T-helper 2 cell (primary cell): ENCODE measurements at places on chromosomes 7 and 10.

DNA sequence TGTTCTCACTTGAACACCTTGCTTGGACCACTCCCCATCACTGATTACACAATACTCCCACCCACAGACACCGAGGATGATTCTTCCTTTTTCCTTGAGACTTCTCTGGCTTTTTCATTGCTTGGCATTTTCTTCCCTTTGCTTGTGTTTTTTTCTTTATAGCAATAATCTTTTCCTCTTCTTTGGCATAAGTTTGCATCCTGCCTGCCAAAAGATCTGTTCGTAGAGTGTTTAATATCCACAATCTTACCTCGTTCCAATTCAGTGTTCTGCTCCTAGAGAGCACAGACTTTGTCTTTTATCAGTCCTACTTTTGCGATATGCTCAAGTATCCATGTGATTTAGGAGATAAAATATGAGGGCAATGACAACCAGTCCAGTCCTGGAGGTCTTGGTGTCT is 303.3 kb upstream of the CDC14C start:
- DNase-seq: no peak

DNA sequence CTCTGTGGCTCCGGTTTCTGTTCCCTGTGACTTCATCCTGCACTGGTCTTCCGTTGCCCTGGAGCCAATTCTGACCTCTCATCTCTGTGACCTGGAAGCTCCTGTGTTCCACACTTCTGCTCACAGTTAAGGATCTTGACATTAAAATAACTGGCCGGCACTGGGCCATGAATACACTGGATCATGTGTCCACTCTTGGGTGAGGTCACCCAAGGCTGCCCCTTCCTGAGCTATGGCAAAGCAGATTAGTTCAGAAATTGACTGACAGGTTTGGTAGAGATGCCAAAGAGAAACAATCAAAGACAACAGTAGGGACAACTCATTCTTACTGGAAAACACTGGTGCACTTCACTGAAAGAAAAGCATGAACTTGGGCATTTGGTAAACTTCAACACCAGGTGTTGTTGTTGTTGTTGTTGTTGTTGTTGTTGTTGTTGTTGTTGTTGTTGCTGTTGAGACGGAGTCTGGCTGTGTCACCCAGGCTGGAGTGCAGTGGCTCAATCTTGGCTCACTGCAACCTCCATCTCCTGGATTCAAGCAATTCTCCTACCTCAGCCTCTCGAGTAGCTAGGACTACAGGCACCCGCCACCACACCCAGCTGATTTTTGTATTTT is 36.7 kb upstream of the GRID1 start:
- DNase-seq: no peak

GRCh38 chr7:102262546-102262945 is 24.1 kb upstream of the SH2B2 start:
- DNase-seq: no peak

- DNase-seq: no peak
These were observed 32.1 kb downstream of the TMEM60 start for GRCh38 chr7:77765906-77766800.

DNA sequence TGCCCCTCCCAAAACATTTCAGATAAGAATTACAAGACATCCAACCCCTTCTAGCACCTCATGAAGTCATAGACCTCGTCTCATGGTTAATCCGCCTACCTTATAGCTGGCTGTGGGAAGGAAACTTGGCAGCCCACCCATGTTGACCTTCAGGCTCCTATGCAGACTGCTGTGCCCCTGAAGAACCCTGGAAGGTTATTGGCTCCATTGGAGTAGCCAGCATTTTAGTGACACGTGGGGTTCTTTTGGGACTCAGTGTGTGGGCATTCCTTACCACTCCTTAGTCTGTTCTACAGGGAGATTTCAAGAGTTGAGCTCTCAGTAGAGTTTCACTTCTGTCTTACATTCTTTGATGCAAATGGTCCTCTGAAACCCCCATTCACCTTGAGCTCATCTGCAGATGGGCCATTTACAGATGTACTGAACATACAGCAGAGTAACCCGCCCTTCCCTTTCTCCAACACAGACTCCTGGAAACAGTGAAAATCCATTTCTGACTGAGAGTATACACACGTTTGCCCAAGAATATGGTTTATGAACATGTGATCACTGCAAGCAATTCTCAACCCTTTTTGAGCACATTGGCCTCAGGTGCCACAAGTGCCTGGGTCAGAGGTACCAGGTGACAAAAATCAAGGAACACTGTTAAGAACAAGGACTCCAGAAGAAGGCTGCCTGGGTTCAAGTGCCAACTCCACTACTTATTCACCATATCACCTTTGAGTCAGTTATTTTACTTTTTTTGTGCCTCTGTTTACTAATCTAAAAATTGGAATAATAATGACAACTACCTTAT is 54.0 kb upstream of the HECW1 start:
- DNase-seq: no peak

DNA sequence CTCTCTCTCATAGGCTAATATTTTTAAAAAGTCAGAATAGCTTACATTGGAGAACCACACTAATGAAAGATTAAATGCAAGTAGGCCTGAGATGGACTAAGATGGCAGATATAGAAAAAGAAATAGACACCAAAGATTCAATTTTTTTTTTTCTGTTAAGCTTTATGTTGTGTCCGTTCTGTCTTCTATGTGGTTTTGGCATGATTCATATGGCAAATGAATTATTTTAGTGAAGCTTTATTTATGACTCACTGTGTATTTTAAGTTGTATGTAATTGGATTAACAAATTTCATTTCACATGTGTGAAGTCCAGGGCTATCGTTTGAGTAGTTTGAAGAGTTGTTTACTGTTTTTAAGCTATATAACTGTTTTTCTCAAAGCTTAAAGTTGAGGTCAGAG is 214.8 kb downstream of the CAMK1D start:
- DNase-seq: no peak
